ENCODE measurements at places on chromosomes 1 and 21.

GRCh38 chr1:175152006-175152652 lies 40.4 kb downstream of the KIAA0040 start:
- DNase-seq = peak; percentile 43

DNA sequence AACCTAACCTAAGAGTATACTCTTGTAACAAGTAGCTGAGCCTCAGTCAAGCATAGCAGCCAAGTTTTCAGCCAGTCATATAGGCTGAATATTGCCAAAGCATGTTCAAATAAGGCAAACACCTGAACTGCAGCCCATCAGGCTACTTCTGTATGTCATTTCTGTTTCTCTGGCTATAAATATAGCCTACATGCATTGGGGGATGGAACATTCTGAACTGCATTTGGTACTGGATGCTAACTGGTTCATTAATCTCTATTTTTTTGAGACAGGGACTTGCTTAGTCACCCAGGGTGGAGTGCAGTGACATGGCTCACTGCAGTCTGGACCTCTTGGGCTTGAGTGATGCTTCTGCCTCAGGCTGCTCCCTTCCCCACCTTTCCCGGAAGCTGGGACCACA lies 37.3 kb downstream of the MAST2 start:
- no peak for DNase-seq

DNA sequence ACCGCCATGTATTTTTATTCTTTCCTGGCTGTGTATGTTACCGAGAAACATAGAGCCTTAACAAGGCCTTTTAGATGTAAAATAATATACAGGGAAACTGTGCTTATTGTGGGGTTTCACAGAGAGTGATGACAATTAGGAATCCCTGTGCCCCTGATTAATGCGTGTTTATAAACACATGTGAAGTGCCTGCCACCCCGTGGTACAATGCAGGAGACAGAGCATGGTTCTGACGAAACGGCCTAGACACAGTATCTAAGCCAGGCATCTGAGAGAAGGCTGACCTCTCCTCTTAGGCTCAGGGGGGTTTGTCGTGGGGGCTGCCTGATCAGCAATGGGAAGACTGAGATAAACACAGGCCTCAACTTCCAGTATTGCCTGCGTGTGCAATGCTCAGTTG lies 200.0 kb downstream of the AJAP1 start:
- DNase-seq = no peak

- DNase-seq = no peak
These were observed 159.3 kb upstream of the ADAMTS5 start for GRCh38 chr21:27126140-27126539.

DNA sequence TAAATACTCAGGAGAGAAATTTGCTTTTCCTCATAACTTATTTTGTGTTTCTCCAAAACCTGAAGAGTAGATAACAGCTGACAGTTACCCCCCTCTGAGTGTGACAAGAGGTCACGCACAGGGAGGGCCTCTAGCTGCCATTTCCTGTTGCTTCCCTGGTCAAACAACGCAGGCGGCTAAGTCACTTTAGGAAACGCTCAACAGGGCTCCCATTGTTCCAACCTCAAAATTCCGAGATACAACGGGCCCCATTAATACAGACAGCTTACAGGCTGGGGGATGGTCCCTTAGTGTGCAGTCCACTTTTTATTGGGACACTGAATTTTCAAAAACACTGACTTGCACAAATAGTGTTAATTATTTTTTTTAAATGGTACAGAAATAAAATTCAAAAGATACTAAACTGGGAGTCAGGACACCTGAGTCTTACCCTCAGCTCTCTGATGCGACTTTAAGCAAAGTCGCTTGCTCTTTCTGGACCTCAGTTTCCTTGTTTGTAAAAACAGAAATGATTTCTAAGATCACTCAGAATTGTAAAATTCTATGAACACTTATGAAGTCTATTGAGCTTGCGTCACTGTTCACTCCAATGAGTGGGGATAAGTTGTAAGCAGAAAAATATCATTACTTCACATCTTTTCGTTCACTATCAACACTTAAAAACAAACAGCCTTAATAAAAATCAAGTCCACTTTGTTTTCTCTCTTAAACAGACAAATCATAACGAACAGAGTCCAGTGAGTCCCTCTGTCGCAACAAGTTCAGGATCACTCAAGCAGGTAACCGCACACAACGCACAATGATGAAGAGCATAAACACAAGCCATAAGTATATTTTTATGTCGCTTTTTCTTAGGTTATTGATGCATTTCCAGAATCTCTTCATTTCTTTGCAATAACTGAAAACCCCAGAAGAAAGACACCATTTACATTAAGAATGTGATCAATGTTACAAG lies 13.5 kb downstream of the LZIC start:
- no peak for DNase-seq

- no peak for DNase-seq
These were observed 8.5 kb downstream of the TTF2 start for GRCh38 chr1:117068580-117068979.

- no peak for DNase-seq
These were observed 15.4 kb downstream of the ANGPTL7 start for GRCh38 chr1:11204396-11205190.

DNA sequence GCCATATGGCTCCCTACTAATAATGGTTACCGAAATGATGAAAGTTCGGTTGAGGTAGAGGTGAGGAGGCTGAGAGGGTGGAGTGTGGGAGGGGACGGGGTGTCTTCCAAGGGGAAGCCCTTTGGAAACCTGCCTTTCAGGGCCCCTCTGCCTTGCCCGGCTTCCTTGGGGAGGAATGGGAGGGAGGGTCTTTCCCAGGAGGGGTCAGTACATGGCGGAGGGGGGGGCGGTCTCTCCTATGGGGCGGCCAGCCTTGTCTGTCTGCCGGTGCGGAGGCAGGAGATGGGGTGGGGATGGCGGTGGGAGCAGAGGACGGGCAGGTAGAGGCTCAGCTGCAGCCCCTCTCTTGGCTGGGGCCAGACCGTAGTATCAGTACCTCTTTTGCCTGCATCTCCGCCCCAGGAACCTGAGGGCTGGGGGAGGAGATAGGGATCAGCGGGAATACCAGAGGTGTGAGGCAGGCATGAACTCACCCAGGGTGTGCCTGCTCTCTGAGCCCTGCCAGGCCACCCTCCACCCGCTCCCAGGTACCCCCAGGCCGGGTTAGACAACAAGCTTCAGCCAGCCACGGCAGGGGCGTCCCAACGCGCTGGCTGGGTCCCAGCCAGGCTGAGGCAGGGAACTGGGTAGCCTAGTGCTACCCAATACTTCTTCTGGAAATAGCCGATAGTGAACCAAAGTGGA lies 79.4 kb upstream of the POU3F1 start:
- DNase-seq = no peak

GRCh38 chr1:168019407-168019806 lies 82.5 kb upstream of the MPC2 start:
- DNase-seq = no peak

DNA sequence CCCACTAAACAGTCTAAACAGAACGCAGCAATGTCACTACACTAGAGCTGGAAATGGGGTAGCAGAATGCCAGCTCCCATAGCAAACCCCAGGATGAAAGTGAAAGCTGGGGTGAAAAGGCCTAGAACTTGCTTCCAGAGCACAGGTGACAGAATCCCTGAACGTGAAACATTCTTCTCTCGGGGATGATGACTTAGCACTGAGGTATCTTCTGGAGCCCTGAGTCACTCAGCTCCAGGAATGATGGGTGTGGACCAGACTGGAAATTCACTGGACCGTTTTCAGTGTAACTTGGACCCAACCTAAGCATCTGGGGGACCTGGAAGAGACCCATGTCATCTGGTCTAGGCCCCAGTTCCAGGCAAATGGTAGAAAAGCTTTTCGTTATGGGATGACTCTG lies 108.9 kb downstream of the CDC7 start:
- no peak for DNase-seq

GRCh38 chr1:170407138-170407537 lies 124.8 kb upstream of the GORAB start:
- no peak for DNase-seq
